Activated T-cell treated with anti-CD3 and anti-CD28 coated beads, Interleukin-2, amount 50 U/mL, for 48 hours (primary cell): ENCODE measurements at places on chromosomes 12 and 14.

- DNase-seq = peak; percentile 56
Observed at GRCh38 chr14:64465191-64465822, at the start of gene AKAP5. AKAP5 (plus strand) TSS chr14:64465499; CDS start chr14:64468395, 2,896 bp downstream.

- DNase-seq = peak; percentile 69
Observed at GRCh38 chr12:49346659-49347310, at the start of gene DNAJC22. DNAJC22 (plus strand) TSS chr12:49346888; CDS start chr12:49348873, 1,985 bp downstream.

DNA sequence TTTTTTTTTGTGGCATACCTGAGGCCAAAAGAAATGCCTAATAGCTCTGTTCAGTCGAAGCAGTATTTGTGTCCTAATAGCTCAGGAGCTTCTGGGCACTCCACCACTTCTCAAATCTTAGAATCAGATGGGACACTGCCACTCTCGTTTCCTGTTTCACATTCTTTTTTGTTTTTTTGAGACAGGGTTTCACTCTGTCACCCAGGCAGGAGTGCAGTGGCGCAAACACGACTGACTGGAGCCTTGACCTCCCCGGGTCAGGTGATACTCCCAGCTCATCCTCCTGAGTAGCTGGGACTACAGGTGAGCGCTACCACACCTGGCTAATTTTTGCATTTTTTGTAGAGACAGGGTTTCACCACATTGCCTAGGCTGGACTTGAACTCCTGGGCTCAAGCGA, 52.7 kb downstream of the SPPL3 start:
- no peak for DNase-seq

GRCh38 chr14:52262600-52262999, 4.9 kb upstream of the PTGDR start:
- no peak for DNase-seq

- DNase-seq = no peak
Observed at GRCh38 chr12:121849665-121850064, 9.0 kb downstream of the HPD start.
